ENCODE measurements at places on chromosomes 6 and 20. TPM values are rescaled to one million over a fixed set of nuclear protein-coding genes. Genes with fewer than 3 reads are reported as not detected.

DNA sequence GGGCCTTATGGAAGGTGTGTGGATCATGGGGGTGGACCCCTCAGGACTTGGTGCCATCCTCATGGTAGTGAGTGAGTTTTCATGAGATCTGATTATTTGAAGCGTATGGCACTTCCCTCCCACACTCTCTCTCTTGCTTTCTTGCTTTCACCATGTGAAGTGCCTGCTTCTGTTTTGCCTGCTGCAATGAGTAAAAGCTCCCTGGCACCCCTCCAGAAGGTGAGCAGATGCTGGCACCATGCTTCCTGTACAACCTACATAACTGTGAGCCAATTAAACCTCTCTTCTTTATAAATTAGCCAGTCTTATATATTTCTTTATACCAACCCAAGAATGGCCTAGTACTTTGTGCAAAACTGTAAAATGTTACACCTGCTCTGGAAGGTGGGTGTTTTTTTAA is 396.8 kb upstream of the HS3ST5 start:
- ATAC-seq, result no peak

- no peak for ATAC-seq
These were observed 25.9 kb upstream of the PTCHD4 start for GRCh38 chr6:48136856-48137255.

DNA sequence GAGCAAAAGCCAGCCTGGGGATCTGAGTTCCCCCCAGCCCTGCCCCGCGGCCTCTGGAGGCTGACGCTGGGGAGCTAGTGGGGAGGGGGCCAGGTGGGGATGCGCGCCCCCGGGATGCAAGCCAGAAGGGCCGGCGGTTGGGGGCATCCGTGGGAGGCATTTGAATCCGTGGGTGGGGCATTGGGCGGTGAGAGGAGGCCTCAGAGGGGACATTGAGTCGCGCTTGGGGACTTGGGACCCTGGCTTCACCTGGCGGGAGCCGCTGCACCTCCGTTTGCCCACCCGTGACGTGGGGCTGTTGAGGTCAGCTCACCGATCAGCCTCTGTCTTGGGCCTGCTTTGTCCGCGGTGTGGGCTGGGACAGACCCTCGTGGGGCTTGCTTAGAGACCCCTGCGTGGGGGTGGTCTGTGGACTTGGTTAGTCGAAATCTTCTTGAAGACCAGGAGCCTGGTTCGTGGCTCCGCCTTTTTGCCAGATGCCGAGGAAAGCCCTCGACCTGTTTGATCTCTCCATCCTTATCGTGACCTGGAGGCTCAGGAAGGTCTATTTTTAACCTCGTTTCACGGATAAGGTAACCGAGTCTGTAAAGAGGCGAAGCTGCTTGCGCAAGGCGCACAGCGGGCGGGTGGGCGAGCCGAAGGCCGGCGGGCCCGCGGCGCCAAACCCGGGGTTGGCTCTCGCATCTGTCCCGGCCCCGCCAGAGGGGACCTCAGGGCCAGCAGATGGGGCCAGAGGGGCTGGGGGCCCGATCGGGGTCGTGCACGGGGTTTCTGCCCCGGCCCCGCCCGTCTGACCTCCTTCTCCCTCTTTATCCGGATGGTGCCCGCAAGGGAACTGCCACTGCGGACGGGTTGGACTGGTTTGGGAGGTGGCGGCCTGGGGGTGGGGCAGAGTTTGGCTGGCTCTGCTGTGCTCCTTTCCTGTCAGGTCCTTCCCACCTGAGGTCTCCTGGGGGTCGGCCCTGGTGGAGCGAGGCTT is 8.3 kb downstream of the FAM110A start:
- ATAC-seq, result no peak

- ATAC-seq, result no peak
These were observed 114.5 kb downstream of the MAP3K5 start for GRCh38 chr6:136677822-136678221.

- no peak for ATAC-seq
These were observed 91.9 kb downstream of the RFPL4B start for GRCh38 chr6:112439010-112439409.

DNA sequence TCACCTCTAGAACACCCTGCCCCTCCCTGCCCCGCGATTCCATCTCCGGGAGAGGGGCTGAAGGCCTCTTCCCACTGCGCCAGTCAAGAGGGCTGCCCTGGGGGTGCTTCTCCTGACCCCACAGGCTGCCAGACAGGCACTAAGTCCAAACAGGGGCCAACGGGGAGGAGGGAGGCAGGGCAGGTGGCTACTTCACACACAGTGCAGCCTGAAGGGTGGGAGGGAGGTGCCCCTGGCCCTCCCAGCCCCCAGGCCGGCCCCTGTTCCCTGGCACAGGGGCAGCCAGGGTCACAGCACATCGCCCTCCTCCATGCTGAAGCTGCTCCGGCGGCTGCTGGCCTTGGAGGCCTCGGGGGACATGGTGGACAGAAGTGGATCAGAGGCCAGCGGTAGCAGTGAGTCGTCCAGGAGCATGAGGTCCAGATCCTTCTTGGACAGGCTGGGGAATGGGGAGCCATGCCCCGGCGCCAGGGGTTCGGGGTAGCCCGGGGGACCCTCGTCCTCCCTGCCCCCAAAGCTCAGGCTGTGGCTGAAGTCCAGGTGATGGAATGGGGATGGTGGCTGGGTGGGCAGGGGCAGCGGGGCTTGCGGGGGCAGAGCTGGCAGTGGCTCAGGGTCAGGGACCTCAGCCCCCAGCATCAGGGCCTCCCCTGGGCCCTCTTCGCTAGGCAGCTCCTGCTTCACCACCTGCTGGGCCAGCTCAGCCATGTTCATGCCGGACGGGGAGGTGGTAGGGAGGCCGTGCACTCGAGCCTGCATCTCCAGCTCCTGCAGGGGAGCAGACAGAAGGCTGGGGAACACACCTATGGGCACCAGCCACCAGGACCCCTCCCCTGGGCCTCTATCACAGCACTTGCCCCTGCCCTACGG is 46.3 kb downstream of the MDFI start:
- no peak for ATAC-seq

GRCh38 chr20:56004007-56004406 is 1.3 kb downstream of the CBLN4 start:
- ATAC-seq, result no peak

DNA sequence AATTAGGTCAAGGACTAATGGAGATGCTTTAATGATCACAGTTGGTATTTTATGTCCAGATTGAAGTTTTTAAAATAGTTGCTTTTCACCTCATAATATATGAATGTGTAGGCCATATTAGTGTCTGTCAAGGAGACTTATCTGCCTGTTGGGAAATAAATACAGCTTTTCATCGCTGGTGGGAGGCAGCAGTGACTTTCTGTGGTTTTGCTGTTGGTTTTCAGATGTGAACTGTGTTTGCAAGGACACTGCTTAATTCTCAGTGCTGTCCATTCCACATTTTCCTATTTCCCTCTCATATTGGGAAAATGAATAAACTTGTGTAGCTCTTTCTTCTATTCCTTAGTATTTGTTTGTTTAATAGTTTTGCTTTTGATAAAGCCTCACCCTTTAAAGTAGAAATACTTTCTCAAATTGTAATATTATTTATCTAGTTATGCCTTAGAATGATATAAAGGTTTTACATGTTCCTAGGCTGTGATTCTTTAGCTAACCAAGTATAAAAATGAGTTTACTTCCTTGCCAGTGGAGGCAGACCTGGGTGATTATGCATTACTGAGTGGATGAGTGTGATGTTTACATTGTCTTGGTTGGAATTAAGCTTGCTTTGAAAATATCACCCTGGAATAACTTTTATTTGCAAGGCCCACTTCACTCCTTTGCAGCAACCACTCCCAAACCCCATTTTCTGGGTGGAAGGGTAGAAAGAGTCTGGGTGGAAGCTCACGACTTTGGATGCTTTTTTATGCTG is 3.3 kb downstream of the PLCB4 start:
- no peak for ATAC-seq

- no peak for ATAC-seq
These were observed 45.7 kb downstream of the CTCFL start for GRCh38 chr20:57479196-57479595.

DNA sequence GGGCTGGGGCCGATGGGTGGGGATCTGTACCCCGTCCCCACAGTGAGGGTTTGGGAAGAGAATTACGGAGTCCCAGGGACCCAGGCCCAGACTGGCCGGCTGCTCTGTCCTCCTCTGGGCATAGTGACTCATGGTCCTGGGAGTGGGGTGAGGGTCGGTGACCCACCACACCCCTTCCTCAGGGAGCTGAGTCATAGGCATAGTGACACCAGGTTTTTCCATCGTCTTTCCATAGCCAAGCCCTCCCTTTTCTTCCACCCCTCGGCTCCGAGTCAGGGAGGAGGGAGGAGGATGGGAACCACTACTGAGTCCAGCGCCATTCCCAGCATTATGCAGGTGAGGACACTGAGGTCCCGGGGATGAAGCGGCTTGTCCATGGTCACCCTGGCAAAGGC is 8.9 kb downstream of the CYP21A2 start:
- peak; percentile 81 for ATAC-seq

DNA sequence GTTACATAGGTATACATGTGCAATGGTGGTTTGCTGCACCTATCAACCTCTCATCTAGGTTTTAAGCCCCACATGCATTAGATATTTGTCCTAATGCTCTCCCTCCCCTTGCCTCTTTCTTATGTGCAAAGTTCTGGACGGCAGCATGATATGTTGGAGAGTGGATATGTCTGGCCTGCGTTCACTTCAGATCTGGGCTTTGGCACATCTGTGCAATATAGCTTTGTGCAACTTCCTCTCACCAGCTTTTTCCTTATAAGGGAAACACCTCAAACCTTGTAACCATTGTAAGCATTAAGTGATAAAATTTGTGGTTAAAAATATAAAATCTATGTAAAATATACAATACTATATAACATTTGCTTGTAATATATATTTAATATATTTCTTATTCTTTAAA is 288.0 kb downstream of the PHACTR1 start:
- no peak for ATAC-seq

DNA sequence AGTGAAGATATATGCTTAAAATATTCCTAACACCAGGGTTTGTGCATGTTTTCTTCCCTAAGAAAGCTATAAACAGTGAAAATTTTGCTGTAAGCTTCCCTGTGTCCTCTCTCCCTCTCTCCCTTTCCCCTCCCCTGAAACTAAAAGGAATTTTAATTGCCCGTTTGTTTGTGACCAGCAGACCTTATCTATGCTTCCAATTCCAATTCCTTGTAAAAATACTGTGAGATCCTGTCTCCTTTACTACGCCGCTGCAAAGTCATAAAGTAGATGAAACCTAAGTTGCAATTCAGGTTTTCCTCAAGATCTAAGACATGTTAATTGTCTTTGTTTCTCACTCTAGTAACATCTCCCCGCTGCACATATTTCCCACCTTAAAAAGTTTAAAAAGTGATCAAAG is 82.3 kb downstream of the DNAH8 start:
- no peak for ATAC-seq

GRCh38 chr20:23634985-23635767 is 2.6 kb downstream of the CST3 start:
- ATAC-seq, result peak; percentile 11

DNA sequence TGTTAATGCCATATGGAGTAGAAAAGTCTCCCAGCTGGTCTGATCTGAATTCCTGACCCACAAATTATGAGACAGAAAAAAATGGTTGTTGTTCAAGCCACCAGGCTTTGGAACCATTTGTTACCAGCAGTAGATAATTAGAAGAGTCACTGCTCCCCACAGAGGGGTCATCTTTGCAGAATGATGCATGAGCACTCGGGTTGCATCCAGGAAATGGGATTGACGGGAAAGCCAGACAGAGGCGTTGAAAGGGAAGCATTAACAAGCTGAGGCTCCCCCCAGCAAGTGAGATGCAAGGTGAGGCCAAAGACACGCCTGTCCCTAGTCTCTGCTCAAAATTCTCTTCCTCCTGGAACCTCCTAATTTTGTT is 182.5 kb downstream of the SYNDIG1 start:
- ATAC-seq, result no peak

DNA sequence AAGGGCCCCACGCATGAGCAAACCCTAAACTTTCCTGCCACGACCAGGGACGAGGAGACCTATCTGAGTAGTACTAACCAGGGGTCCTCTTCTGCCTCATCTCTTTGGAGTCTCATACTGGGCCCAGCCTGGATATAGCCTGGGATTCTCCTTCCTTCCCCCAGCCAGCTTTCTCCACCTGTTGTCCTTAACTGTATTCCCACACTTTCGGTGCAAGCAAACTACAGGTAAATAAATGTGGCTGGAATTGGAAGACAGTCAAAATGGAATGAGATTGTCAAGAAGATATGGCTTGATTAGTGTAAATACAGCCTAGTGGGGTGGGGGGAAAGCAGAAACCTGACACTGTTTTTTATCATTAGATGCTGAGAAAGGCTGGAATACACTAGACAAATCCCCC is 23.5 kb upstream of the LY86 start:
- no peak for ATAC-seq

GRCh38 chr6:40543776-40544175 is 43.4 kb downstream of the LRFN2 start:
- no peak for ATAC-seq

DNA sequence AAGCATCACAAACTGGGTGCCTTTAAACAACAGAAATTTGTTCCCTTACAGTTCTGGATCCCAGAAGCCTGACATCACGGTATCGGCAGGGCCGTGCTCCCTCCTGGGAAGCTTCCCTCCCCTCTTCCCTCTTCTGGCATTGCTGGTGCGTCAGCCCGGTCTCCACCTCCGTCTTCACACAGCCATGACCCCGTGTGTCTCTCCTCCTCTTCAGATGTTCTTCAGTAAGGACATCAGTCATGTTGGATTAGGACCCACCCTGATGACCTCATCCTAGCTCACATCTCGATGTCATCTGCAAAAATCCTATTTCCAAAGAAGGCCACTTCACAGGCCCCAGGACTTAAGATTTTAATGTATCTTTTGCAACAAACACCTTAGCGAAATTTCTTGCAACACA is 38.4 kb upstream of the TBXT start:
- peak; percentile 75 for ATAC-seq

DNA sequence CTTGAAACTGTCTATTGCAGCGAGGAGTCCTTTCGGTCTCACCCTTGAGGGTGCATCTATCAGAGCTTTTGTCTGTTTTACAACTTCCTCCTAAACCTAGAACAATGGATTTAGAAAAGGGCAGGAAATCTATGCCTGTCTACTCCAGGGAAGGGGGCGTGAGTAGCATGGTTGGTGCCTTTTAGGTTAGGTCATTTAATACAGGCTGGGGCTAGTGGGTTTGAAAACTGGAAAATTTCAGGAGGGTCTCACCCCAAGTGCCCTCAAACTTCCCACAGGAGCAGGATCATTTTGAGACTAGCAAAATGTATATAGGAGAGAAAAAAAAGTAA is 33.5 kb upstream of the BMP6 start:
- ATAC-seq, result no peak

SCRT2 gene
- not detected for total RNA-seq

COL10A1 gene
- not detected for total RNA-seq

MLIP gene
- 0.54 TPM for total RNA-seq

LRFN2 gene
- total RNA-seq, result not detected

ERVFRD-1 gene
- total RNA-seq, result not detected

C6orf58 gene
- total RNA-seq, result not detected

SDCBP2 gene
- 1.6 TPM for total RNA-seq

ESR1 gene
- total RNA-seq, result 0.94 TPM

MOG gene
- total RNA-seq, result not detected

Measured in gastroesophageal sphincter (tissue), 4 donors.